CMK (cell line): ENCODE measurements at places on chromosomes 1 and 21.

DNA sequence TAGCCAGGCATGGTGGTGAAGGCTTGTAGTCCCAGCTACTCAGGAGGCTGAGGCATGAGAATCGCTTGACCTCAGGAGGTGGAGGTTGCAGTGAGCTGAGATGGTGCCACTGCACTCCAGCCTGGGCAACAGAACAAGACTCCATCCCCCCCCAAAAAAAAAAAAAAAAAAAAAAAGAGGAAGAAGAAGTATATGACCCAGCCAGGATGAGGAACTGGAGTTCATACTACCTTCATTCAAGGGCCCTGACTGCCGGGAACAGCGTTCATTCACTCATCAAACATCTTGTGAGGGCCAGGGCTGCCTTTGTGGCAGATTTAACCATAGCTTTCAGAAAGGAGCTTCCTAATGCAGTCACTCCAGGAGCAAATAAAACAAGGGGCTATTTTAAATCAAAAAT, 127.6 kb downstream of the MRPS6 start:
- no peak for DNase-seq

DNA sequence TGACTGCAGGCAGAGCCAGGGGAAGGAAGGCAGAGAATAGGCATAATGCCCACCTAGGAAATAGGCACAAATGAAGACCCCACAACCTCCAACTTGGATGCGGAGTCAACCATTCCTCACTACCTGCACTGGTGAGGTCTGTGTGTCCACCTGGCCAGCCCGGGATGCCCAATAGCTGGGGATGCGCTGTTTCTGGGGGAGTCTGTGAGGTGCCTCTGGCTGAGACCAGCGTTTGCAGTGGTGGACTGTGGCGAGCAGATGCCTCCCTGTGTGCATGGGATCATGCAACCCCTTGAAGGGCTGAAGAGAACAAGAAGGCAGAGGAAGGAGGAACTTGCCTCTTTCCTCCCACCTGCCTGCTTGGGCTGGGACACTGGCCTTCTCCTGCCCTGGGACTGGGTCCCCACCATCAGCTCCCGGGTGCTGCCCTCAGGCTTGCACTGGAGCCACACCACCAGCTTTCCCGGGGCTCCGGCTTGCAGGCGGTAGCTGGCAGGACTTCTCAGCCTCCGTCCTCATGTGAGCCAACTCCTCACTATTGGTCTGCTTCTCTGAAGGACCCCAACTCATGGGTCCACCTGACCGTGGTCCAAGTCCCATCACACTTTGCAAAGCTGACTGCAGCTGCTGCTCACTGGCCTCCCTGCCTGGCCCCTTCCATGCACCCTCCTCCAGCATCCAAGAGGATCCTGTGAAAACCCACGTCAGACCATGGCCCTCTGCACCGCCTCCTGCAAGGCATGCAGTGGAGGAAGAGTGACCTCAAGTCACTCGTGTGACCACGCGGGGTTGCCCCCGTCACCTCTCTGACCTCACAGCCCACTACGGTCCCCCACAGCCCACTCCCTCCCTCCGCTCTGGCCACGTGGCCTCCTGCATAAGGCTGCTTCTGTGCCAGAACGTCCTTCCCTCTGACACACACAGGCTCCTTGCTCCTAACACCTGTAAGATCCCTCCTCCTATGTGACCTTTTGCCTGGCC, 2.7 kb upstream of the PDE9A start:
- no peak for DNase-seq

- DNase-seq, result no peak
Observed at GRCh38 chr21:28821276-28822122, 171.2 kb downstream of the LTN1 start.

DNA sequence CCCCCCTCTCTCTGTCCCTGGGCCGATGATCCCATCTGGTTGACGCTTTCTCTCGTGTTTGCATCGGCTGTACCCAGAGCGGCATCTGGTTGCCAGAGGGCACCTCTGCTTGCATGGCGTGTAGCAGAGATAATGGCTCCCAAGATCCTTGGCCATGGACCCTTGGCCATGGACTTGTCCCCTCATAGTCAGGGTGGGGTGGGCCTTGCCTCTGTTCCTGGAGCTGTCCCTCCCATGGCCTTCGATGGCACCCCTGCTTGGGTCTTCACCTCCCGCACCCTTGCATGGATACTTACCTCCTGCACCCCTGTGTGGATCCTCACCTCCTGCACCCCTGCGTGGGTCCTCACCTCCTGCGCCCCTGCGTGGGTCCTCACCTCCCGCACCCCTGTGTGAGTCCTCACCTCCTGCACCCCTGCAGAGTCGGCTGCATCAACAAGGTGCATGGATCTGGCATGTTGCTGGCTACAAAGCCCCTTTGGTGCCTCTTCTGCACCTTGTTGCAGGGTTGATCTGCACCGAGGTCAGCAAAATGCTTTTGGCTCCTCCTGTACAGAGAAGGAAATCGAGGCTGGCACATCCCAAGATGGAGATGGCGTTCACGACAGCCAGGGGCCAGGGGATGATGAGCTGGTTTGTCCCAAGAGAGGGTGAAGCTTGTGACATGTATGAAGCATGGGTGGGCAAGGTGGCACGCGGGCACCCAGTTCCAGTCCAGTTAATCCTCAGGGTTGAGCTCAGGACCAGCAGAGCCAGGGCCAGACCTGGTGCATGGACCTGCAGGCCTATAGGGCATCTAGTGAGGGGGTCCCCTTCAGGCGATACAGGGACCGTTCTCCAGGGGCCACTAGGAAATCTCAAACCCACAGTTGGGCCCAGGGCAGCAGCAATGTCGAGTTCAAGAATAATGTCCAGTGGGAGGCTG, 46.1 kb upstream of the C1orf174 start:
- no peak for DNase-seq

DNA sequence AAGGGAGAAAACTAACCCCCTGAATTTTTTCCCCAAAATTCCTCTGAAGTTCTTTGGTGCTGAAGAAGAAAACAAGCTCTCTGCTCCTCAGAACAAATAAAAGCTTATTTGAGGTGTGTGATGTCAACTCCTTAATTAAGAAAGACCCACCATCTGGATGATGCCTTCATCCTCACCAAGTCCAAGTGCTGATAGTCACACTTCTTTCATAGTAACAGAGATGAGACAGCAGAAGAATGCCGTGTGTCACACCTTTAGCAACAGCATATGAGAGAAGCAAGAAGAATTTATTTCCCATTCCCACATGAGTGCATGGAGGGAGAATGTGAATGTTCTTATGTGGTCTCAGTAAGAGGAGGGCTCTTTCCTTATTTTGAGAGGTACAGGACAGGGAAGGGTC, 91.2 kb downstream of the TGFB2 start:
- no peak for DNase-seq

DNA sequence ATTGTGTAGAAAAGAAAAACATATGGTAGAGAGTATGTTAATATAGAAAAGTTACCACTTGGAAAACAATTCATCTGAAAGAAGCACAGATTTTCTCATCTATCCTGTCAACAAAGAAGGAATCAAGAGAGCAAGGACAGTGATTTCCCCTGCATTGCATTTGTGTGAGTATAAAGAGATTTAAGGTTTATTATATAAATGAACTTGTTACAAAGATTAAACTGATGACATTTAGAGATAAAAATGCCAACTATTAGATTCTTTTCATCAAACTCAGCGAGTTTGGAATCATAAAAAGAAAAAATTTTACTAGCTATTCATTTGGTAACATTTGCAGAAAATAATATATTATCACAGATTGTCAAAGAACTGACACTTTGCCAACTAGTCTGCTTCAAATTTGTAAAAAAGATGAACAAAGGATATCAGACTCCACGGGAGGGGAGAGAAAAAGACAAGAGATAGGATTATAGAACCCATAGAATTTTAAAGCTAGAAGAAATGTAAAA, at the start of gene RGS21:
Gene RGS21, plus strand, starts transcription at position 51 of the 509 bp plus-strand sequence. CDS start 26,045 bp downstream, outside the sequence.
- DNase-seq, result no peak

DNA sequence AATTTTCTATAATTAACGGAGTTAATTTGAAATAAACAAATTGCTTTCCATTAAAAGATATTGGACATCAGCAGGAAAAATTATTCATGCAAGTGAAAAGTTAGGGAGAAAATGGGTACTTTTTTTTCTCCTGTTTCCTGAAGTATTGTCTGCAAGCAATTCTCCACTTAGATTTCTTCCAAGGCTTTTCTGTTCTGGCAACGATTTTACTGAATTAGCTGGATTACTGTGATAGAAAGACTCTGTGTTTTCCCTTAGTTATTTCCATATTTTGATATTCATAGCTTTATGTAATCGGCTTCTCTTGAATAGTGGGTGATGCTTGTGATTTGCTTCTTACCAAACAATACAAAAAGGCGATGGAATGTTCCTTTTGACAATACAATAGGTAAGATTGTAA, 1333.9 kb downstream of the AMY1C start:
- DNase-seq, result no peak
